SJSA1 (cell line): ENCODE measurements at places on chromosomes 13 and 19.

DNA sequence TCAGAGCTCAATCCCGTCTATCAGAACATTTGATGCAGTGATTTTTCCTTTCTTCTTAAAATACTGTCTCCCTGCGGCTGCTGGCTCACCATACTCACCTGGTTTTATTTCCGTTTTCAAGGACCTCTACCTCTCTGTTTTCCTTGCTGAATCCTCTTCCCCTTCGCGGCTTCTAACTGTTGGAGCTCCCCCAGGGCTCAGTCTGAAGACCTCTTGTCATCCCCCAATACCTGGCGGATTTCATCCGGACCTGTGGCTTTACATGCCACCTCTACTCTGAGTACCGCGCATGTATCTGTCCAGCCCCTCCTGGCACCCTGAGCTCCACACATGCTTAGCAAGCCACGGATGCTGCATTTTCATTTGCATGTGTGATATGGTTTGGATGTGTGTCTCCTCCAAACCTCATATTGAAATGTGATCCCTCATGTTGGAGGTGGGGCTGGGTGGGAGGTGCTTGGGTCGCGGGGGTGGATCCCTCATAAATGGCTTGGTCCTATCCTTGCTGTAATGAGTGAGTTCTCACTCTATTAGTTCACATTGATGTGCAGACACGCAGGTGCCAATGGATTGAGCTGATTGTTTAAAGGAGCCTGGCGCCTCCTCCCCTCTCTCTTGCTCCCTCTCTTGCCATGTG is 106.2 kb upstream of the LSM14A start:
- H3K36me3 ChIP-seq, result no peaks in the 10 kb centered on the region
- H3K27me3 ChIP-seq, result no peaks in the 10 kb centered on the region
- DNase-seq, result no peak
- no peak overlapping the region for H3K27ac ChIP-seq
- no peak overlapping the region for H3K4me3 ChIP-seq

DNA sequence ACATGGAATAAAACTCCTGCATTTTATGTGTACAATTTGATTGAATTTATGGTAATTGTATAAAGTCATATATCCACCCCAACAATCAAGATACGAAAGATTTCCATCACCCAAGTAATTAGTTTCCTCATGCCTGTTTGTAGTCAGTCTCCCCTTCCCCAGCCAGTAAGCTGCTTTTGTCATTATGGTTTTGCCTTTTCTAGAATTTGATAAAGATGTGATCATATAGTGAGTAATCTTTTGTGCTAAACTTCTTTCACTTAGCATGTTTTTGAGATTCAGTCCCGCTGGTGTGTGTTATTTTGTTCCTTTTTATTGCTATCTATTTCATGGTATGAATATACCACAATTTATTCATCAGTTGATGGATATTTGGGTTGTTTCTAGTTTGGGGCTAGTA is 16.0 kb downstream of the ITM2B start:
- DNase-seq, result no peak
- no peaks in the 10 kb centered on the region for H3K4me1 ChIP-seq
- peaks cover under 1% of the 10 kb centered on the region; the same call in 1 of the 2 replicates for H3K36me3 ChIP-seq
- H3K27ac ChIP-seq, result no peak overlapping the region
- no peak overlapping the region for H3K4me3 ChIP-seq

GRCh38 chr13:57629821-57630235 is 1.7 kb upstream of the PCDH17 start:
- peaks cover 21% of the 10 kb centered on the region for H3K27me3 ChIP-seq
- H3K27ac ChIP-seq, result no peak overlapping the region
- no peaks in the 10 kb centered on the region for H3K36me3 ChIP-seq
- no peak for DNase-seq

DNA sequence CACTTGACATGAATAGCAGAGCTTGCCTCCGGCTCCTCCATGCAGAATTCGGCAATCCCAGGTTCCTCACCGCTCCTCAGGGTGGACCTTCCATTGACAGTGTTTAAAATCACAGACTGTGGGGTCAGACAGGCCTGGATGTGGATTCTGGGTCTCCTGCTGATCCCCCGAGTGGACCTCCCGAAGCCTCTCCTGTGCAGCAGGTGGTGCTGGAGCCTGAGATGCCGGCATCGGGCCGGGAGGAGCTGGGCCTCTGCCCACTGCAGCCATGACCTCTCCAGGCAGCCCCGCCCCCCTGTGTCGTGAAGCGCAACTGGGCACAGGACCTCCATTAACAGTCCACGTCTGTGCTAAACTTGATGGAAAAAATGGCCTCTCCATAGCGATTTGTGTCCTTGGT is 10.5 kb upstream of the CDC16 start:
- no peak overlapping the region for H3K4me3 ChIP-seq
- H3K36me3 ChIP-seq, result no peaks in the 10 kb centered on the region
- H3K27ac ChIP-seq, result no peak overlapping the region
- peaks cover 3% of the 10 kb centered on the region; the same call in 1 of the 2 replicates for H3K4me1 ChIP-seq

DNA sequence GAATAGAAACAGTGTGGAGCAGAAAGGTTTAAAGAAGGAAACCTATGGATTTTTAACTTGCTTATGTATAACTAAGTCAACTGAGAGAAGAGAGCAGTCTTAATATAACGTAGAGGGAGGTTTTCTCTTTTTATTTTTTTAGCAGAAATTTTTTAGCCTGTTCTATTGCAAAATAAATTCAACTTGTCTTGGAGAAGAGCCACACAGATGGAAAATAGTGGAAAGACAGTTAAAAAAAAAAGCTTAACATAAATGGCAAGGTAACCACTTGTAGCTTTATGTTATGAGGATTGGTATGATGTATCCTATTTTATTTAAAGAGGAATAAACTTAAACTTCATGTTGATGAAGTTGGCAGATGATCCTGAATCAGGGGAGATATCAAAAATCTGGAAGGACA is 312.4 kb downstream of the SHISA2 start:
- no peak overlapping the region for H3K27ac ChIP-seq
- no peak for DNase-seq
- no peaks in the 10 kb centered on the region for H3K36me3 ChIP-seq
- no peaks in the 10 kb centered on the region for H3K27me3 ChIP-seq
- peaks cover 29% of the 10 kb centered on the region for H3K4me1 ChIP-seq
- no peak overlapping the region for H3K4me3 ChIP-seq

GRCh38 chr19:2546128-2547032 is 70.5 kb downstream of the GADD45B start:
- peak overlapping the region; percentile 99 for H3K27ac ChIP-seq
- H3K4me1 ChIP-seq, result peaks cover 85% of the 10 kb centered on the region

GRCh38 chr19:10203686-10204085 is 8.9 kb upstream of the DNMT1 start:
- peaks cover 11% of the 10 kb centered on the region for H3K4me1 ChIP-seq
- H3K36me3 ChIP-seq, result no peaks in the 10 kb centered on the region
- H3K27ac ChIP-seq, result no peak overlapping the region
- H3K4me3 ChIP-seq, result no peak overlapping the region
- H3K27me3 ChIP-seq, result no peaks in the 10 kb centered on the region

DNA sequence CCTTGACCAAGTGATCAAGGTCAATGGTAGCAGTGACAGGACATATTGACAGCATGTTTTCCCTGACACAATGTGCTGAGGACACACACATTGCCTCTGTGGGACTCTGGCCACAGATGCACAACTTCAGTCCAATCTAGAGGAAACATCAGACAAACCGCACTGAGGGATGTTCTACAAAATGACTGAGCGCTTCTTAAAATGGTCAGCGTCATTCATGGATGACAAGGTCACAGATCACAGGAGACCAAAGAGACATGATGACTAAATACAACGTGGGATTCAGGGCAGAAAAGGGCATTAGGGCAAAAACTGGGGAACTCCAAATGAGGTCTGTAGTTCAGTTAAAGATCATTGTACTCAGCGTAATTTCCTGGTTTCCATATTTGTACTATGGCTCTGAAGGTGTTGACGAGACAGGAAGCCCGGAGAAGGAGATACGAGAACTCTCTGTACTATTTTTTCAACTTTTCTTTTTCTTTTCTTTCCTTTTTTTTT is 20.6 kb downstream of the PBX4 start:
- no peak for DNase-seq
- H3K36me3 ChIP-seq, result no peaks in the 10 kb centered on the region

DNA sequence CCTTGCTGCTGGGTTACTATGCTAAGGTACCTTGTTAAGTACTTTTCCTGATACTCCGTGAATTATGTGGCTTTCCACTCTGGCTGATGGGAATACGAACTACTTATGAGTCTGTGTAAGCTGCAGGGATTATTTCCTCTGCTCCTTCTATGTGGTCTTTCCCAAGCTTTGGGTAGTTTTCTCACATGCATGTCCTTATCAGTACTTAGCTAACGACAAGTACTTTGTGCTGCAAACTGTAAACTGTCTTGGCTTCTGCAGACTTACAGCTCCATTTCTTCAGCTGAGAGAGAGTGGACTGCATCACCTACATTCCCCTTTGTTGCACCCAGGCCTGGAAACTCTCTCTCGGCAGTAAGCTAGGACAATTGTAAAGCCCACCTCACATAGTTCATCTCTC is 76.6 kb downstream of the FGF9 start:
- no peaks in the 10 kb centered on the region for H3K36me3 ChIP-seq
- H3K4me1 ChIP-seq, result peaks cover 24% of the 10 kb centered on the region
- H3K4me3 ChIP-seq, result no peak overlapping the region
- no peak overlapping the region for H3K27ac ChIP-seq

GRCh38 chr19:48926909-48927308 is 6.6 kb upstream of the DHDH start:
- no peaks in the 10 kb centered on the region for H3K27me3 ChIP-seq
- peak; percentile 66 for DNase-seq
- H3K36me3 ChIP-seq, result peaks cover 10% of the 10 kb centered on the region
- H3K27ac ChIP-seq, result no peak overlapping the region
- peaks cover 26% of the 10 kb centered on the region for H3K4me1 ChIP-seq
- H3K4me3 ChIP-seq, result no peak overlapping the region

- no peak overlapping the region for H3K27ac ChIP-seq
- H3K4me3 ChIP-seq, result no peak overlapping the region
- H3K4me1 ChIP-seq, result peaks cover 3% of the 10 kb centered on the region
- H3K27me3 ChIP-seq, result no peaks in the 10 kb centered on the region
Measured at GRCh38 chr19:38055010-38055409, 148.0 kb downstream of the SIPA1L3 start.

DNA sequence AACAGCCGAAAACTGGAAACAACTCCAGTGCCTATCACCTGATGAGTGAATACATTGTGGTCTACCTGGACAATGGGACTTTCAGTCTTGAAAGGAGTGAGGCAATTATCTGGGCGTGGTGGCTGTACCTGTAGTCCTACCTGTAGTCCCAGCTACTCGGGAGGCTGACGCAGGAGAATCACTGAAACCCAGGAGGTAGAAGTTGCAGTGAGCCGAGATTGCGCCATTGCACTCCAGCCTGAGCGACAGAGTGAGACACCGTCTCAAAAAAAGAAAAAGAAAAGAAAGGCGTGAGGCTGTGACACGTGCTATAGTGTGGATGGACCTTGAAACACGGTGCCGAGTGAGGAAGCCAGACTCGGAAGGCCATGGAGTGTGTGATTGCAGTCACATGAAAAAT is 4.1 kb upstream of the NTN5 start:
- no peaks in the 10 kb centered on the region for H3K27me3 ChIP-seq
- H3K27ac ChIP-seq, result no peak overlapping the region
- H3K36me3 ChIP-seq, result no peaks in the 10 kb centered on the region
- H3K4me1 ChIP-seq, result 0 out of 2 replicates have a peak, but pooled peaks cover 6% of the 10 kb centered on the region
- no peak overlapping the region for H3K4me3 ChIP-seq

- peaks cover 7% of the 10 kb centered on the region; the same call in 1 of the 2 replicates for H3K4me1 ChIP-seq
- H3K4me3 ChIP-seq, result peak overlapping the region; percentile 81
- H3K36me3 ChIP-seq, result no peaks in the 10 kb centered on the region
- H3K27ac ChIP-seq, result no peak overlapping the region
- no peaks in the 10 kb centered on the region for H3K27me3 ChIP-seq
Measured at GRCh38 chr13:39036212-39036611, 1.7 kb downstream of the PROSER1 start.

DNA sequence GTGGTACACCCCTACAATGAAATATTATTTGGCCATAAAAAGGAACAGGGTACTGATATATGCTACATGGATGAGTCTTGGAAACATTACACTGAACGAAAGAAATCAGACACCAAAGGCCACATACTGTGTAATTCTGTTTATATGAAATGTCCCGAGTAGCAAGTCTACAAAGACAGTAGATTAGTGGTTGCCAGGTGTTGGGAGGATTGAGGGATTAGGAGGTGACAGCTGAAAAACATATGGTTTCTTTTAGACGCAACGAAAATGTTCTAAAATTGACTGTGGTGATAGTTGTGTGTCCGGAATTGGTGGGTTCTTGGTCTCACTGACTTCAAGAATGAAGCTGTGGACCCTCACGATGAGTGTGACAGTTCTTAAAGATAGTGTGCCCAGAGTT is 35.1 kb downstream of the IL17D start:
- H3K4me1 ChIP-seq, result no peaks in the 10 kb centered on the region
- H3K4me3 ChIP-seq, result no peak overlapping the region
- H3K27ac ChIP-seq, result no peak overlapping the region
- no peak for DNase-seq

- no peak overlapping the region for H3K4me3 ChIP-seq
- no peaks in the 10 kb centered on the region for H3K27me3 ChIP-seq
- DNase-seq, result no peak
- no peaks in the 10 kb centered on the region for H3K4me1 ChIP-seq
Measured at GRCh38 chr19:6041991-6042481, 64.1 kb upstream of the RANBP3 start.

- peaks cover 29% of the 10 kb centered on the region for H3K4me1 ChIP-seq
- no peaks in the 10 kb centered on the region for H3K27me3 ChIP-seq
- DNase-seq, result no peak
Measured at GRCh38 chr13:29621841-29622240, 26.4 kb upstream of the SLC7A1 start.

GRCh38 chr13:83633746-83634145 is 248.5 kb downstream of the SLITRK1 start:
- H3K27ac ChIP-seq, result no peak overlapping the region
- H3K36me3 ChIP-seq, result no peaks in the 10 kb centered on the region
- no peak overlapping the region for H3K4me3 ChIP-seq
- DNase-seq, result no peak
- no peaks in the 10 kb centered on the region for H3K4me1 ChIP-seq

- H3K27me3 ChIP-seq, result 0 out of 2 replicates have a peak, but pooled peaks cover 2% of the 10 kb centered on the region
- no peak overlapping the region for H3K4me3 ChIP-seq
- no peaks in the 10 kb centered on the region for H3K36me3 ChIP-seq
- no peak overlapping the region for H3K27ac ChIP-seq
- no peak for DNase-seq
- H3K4me1 ChIP-seq, result no peaks in the 10 kb centered on the region
Measured at GRCh38 chr19:39936020-39936419, 1.6 kb upstream of the FCGBP start.

- no peak overlapping the region for H3K27ac ChIP-seq
- H3K36me3 ChIP-seq, result no peaks in the 10 kb centered on the region
- H3K27me3 ChIP-seq, result no peaks in the 10 kb centered on the region
- H3K4me3 ChIP-seq, result no peak overlapping the region
Measured at GRCh38 chr13:45865414-45865813, 13.9 kb upstream of the SIAH3 start.

DNA sequence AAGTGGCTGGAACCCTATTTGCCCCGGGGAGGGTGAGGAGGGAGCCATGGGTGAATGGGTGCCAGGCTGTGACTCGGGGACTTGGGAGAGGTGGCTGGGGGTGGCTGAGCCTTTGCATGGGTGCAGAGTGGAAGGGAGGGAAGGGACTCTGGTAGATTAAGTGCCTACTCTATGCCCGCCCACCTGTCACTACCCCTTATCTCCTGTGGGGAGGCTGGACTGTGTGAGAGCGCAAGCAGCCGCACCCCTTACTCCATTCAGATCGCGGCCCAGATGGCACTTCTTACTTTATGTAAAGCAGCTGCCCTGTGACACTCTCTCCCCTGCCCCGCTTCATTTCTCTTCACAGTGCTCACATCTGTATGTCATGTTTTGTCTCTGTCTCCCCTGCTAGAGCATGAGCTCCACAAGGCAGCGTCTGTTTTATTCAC is 2.9 kb downstream of the KASH5 start:
- DNase-seq, result no peak
- H3K4me1 ChIP-seq, result no peaks in the 10 kb centered on the region
- H3K27me3 ChIP-seq, result peaks cover 36% of the 10 kb centered on the region
- no peak overlapping the region for H3K27ac ChIP-seq
